Stimulated activated CD4-positive, alpha-beta T cell treated with anti-CD3 and anti-CD28 coated beads, Interleukin-4, amount 100 ng/mL, for 1 hour (primary cell): ENCODE measurements at places on chromosomes 4 and X.

DNA sequence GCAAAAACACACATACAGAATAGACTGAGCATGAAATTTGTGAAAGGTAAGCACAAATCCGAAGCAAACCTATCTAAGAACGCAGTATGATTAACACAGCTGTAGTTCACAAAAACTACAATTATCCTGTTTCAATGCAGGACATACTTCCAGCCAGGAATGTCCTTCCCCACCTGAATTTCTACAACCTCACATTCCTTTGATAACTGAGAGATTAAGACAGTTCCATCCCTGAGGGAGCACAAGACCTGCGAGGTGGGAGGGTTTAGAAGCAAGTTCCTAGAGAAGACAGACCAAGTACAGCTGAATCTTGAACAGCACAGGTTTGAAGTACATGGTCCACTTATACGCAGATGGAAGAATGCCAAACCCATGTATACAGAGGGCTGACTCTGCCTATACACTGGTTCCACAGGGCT, 10.6 kb downstream of the ABCG2 start:
- no peak for DNase-seq

DNA sequence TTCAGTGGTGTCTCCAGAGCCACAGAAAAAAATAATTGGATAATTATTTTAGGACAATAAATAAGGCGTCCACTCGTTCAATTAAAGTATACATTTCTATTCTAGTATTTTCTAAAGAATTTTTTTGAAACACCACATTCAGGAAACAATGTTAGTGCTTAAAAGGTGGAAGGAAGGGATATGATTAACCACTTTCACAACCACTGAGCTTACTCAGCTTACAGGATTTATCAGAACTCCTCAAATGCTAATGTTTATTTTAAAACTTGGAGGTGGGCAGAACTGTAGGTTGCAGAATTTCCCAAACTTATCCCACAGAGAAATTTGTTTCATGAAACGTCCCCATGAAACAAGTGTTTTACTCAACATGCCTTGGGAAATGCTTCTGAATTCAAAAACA, 54.3 kb upstream of the MAGEB2 start:
- no peak for DNase-seq

DNA sequence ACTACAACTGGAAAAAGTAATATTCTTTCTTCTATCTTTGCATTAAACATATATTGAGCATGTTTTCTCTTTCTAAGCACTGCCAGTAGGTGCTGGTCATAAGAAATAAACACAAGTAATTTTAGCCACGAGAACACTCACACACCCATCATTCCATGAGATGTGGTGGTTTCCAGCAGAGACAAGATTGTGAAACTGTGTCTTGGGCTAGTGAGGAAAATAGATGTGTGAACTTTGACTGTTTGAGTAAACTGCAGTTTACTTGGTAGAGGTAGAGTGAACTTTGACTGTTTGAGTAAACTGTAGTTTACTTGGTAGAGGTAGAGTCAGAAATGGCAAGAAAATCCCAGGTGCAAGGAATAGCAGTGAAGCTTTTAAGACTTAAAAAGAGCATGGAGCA, 300.9 kb upstream of the HS3ST1 start:
- DNase-seq = no peak

- DNase-seq = peak; percentile 15
Measured at GRCh38 chr4:36255577-36255976, 11.3 kb upstream of the ARAP2 start.
